ENCODE measurements at places on chromosomes 3 and 15. TPM values are rescaled to one million over a fixed set of nuclear protein-coding genes. Genes with fewer than 3 reads are reported as not detected.

- H3K27me3 ChIP-seq, result peaks cover 5% of the 10 kb centered on the region
- no peak overlapping the region for H3K27ac ChIP-seq
- DNase-seq, result peak; percentile 24
Observed at GRCh38 chr3:81302045-81302444, 459.4 kb downstream of the GBE1 start.

GRCh38 chr15:68403161-68403941 lies 28.6 kb downstream of the ITGA11 start:
- no peaks in the 10 kb centered on the region for H3K36me3 ChIP-seq
- DNase-seq, result no peak
- H3K4me1 ChIP-seq, result peaks cover 14% of the 10 kb centered on the region
- no peak overlapping the region for H3K4me3 ChIP-seq

DNA sequence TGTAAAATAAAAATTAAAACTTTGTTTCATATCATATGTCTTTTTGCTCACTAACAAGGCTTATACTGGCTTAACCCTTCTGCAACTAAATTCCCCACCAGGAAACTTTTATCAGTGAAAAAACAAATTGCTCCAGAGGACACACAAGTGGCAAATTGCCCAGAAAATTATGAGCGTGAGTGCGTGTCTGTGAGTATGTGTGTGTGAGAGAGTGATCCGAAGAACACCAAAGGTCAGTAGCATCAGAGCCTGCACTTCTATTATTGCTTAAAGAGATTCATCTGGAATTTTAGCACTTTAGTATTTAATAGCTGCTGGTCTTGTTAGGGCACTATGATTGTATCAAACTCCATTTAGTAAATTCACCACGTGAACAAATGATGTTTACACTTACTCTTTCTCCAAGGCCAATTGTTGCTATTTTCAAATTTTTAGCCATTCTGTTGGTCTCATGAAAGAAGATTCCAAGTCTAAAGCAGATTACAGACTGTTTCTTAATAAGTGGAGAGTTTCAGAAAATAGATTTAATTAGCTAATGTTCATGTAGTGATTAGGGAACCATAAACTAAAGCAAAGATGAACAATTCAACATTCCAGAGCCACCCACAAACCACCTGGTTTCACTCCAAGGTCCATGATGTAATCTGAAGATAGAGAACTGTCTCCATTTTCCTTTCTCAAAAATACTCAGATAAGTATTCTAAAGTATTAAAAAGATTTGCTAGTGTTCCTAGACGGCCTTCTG lies 91.1 kb upstream of the IL12A start:
- no peak overlapping the region for H3K4me3 ChIP-seq
- H3K36me3 ChIP-seq, result no peaks in the 10 kb centered on the region
- H3K27ac ChIP-seq, result no peak overlapping the region

GRCh38 chr3:58353722-58354553 lies 21.2 kb downstream of the PXK start:
- DNase-seq, result no peak
- H3K4me3 ChIP-seq, result no peak overlapping the region
- no peak overlapping the region for H3K27ac ChIP-seq
- H3K27me3 ChIP-seq, result no peaks in the 10 kb centered on the region

DNA sequence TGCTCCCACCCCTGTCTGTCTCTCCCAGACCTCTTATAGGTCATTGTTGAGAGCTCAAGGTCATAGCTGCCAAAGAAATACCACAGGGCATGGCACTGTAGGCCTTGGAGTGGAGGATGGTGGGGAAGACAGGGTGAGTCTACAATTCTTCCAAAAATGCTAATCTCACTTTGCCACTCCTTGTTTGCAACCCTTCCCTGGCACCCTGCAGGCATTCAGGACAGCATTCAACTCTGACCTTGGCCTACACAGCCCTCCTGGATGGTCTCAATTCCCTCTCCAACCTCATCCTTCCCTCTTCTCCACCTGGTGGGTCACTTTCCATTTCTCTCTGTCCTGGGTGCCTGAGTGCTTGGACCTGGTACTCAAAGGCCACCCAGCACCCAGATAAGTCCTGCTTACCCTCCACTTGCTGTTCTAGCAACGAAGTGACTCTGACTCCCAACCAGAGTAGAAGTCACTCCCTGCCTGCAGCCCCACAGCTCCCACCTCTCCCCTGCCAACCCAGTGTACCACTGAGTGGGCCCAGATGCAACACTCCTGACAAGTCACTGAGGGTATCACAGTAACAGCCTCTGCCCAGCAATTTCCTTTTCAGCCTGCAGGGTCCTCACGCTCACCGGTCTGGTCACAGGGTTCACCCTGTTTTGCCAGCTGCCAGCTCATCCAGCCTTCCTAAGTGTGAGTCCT lies 36.6 kb downstream of the AMOTL2 start:
- peaks cover 8% of the 10 kb centered on the region for H3K4me1 ChIP-seq
- H3K36me3 ChIP-seq, result no peaks in the 10 kb centered on the region
- no peak overlapping the region for H3K27ac ChIP-seq
- DNase-seq, result no peak
- peaks cover 17% of the 10 kb centered on the region for H3K27me3 ChIP-seq

DUOXA2 gene
- not detected for total RNA-seq

FBXW12 gene
- total RNA-seq, result 0.20 TPM

AQP9 gene
- total RNA-seq, result not detected

IL12A gene
- total RNA-seq, result not detected
